ENCODE measurements at places on chromosomes 5 and 9.

DNA sequence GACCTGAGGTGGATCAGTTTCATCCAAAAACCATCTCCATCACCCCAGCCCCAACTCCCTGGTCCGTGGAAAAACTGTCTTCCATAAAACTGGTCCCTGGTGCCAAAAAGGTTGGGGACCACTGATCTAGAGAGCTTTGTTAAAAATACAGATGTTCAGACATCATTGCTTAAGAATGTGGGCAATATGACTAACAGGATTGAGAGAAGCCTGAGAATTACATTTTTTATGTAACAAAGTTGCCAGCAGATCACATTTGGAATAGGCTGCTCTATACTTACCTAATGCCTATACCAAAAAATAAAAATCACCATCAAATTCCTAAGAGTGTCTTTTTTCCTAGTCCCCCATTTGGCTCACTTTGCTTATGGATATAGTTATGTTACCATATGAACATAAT lies 143.3 kb downstream of the RAPGEF6 start:
- DNase-seq = no peak

DNA sequence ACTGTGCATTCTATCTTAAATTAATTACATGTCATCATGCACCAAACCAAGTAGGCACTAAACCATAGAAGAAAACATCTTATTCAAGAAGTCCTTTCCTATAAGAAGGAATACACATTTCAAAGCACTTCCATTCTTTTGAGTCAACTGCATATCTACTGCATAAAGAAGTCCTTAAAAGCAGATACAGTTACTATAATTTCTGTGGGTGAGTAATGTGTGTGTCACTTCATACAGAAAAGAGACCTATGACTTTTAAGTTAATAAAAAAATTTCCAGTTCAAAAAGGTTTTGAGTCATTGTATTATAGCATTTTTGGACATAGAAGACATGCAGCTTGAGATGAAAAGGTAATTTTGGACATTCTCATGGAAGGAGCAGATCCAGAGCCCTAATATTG lies 125.0 kb downstream of the DTWD2 start:
- no peak for DNase-seq

GRCh38 chr5:71782393-71782770 lies 63.3 kb downstream of the CARTPT start:
- DNase-seq = no peak

GRCh38 chr5:76386360-76386759 lies 16.7 kb upstream of the IQGAP2 start:
- DNase-seq = no peak

GRCh38 chr5:112219000-112219399 lies 200.1 kb downstream of the EPB41L4A start:
- no peak for DNase-seq

- no peak for DNase-seq
Observed at GRCh38 chr5:69048230-69048629, 45.6 kb upstream of the SLC30A5 start.

DNA sequence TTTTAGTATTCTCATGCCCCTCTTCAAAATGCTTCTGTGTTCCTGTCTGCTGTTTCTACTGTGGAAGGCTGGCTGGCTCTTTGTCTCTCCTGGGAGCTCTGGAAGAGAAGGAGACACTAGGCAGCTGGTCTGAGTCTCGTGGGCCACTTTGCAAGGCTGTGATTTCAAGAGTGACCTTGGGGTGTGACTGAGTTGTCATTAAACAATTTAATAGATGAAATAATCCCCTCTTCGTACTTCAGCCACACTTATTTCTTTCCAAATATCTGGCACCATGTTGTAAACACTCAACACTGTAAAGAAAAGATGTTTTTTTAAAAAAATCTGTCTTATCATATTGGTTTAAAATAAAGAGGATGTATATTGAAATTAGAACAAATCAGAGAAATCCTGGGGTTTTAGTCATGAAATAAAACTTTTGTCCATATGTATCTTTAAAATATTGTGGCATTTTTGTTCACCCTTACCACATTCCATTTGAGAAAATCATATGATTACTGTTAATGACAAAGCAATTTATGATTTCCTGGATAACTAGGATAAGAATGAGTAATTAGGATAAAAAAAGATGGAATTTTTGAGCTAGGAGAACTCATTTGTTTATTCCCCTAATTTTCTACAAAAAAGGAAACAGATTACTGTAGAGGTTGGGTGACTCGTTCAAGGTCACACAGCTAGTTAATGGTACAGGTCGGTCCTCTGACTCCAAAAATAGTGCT lies 200.8 kb downstream of the MAT2B start:
- no peak for DNase-seq

- DNase-seq = no peak
Observed at GRCh38 chr5:141654298-141654697, 3.1 kb upstream of the FCHSD1 start.

DNA sequence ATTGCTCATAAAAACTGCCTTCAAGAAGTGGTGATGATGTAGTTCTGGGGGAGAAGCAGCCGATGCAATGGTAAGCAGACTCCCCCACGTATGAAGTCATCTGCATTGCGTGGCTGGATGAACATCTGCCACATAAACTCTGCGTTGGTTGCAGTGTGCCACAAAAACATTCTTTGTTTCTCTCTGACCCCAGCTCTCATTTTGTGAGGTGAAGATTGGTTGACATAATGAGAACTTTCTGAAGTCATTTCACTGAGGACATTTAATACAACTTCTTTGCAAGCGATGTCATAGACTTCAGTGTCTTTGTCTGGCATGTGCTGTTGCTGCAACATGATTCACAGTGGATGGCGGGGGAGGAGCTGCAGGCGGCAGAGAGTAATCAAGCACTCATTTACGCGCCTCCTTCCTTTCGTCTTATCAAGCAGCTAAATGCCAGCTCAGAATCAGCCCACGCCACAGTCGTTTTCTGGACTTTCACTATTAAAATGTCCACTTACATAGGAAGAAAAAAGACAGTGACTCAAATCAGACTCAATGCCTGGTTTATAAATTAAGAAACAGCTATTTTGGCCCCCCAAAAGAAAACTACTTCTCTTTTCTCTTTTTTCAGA lies 91.5 kb upstream of the NFIL3 start:
- no peak for DNase-seq

- no peak for DNase-seq
Observed at GRCh38 chr9:133558191-133559126, 24.0 kb downstream of the ADAMTSL2 start.

DNA sequence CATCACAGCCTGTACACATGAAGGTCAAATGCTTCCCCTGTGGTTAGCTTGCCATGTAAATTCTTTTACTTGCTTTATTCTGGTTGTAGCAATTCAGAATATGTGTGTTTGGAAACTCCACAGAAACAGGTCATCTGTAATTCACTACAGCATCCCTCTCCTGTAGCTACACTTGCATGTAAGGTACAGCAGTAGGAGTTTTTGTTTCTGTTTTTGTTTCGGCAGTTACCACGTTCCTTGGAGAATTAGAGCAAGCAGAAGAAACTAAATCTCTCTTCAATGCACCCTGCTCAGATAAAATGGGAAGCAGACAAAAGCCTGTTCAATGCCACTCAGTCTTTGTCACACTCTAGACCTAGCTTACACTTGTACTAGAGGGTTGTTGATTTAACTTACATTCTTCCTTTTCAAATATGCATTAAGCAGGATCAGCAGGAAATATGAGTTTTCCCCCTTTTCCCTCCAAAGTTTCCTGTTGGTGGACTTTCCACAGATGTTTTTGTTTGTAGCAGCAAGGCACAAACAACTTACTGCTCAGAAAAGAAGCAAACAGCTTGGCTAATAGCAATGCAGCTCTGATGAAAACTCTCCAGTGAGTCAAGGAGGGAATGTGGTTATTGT lies 80.9 kb downstream of the YIPF5 start:
- DNase-seq = no peak

GRCh38 chr5:51810592-51810991 lies 427.3 kb downstream of the ISL1 start:
- DNase-seq = no peak

DNA sequence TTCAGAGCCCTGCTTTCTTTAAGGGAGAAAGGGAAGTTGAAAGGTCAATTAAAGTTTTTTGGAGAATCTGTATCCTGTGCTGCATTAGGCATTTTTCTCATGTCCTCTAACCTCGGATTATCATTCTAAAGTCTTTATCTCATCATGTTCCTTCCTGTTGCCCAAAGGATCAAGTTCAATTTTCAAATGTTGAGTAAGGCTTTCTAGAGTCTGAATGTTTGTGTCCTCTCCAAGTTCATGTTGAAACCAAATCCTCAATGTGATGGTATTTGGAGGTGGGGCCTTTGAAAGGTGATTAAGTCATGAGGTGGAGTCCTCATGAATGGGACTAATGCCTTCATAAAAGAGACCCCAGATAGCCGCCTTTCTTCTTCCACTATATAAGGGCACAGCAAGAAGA lies 20.2 kb upstream of the TNC start:
- DNase-seq = no peak

GRCh38 chr9:128323212-128323730 lies 632 bp downstream of the COQ4 start:
- DNase-seq = no peak

GRCh38 chr9:34636791-34637355 lies 714 bp downstream of the SIGMAR1 start:
- DNase-seq = no peak

GRCh38 chr9:107020040-107020530 lies 157.1 kb downstream of the ZNF462 start:
- no peak for DNase-seq

DNA sequence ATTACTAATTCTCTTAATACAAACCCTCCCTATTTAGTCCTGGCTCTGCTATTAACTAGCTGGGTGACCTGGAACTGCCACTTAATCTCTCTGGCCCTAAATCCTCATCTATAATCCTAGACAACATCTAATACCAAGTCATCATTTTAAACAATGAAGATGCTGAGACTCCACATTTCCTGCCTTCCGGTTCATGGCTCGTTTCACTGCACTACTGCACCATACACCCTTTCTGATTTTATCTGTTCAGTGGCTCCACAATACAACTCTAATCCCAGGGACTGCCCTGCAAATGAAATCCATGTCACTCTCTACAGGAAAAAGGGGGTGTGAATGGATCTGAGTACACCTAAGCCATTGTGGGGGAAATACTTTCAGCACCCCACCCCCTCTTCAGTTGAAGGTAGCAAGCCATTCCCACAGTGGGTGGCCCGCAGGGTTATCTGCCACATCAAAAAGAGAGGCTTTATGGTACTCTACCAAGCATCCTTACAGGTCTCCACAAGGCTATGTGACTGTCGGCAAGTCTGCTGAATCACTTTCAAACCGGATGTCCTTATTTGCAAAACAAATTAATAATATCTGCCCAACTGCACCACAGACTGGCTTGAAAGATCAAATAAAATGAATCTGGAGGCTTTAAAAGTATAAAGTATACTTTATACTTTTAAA lies 89.5 kb downstream of the EPB41L4A start:
- no peak for DNase-seq

GRCh38 chr5:168052686-168053085 lies 238.8 kb upstream of the WWC1 start:
- DNase-seq = no peak

DNA sequence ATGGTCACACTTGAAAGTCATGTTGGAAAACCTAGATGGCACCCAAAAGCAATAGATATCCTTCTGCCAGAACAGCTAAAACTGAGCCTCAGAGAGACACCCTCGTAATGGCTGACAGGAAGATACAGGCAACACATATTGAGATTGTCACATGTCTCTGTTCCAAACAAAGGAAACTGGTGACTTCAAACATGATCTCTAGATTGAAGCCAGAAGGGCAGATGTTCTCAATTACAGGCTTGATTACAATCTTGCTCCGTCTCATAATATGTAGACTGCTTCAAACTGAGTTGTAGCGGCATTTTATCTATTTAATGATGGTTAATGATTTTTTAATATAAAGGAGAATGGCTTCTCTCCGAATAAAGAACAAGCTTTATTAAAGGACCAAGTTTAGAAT lies 774.3 kb downstream of the KCTD16 start:
- DNase-seq = no peak

- no peak for DNase-seq
Observed at GRCh38 chr5:163473635-163474243, 13.3 kb downstream of the HMMR start.

GRCh38 chr5:2901511-2901910 lies 150.0 kb upstream of the IRX2 start:
- DNase-seq = no peak

- DNase-seq = no peak
Observed at GRCh38 chr9:102405218-102405867, 589.8 kb upstream of the CYLC2 start.

DNA sequence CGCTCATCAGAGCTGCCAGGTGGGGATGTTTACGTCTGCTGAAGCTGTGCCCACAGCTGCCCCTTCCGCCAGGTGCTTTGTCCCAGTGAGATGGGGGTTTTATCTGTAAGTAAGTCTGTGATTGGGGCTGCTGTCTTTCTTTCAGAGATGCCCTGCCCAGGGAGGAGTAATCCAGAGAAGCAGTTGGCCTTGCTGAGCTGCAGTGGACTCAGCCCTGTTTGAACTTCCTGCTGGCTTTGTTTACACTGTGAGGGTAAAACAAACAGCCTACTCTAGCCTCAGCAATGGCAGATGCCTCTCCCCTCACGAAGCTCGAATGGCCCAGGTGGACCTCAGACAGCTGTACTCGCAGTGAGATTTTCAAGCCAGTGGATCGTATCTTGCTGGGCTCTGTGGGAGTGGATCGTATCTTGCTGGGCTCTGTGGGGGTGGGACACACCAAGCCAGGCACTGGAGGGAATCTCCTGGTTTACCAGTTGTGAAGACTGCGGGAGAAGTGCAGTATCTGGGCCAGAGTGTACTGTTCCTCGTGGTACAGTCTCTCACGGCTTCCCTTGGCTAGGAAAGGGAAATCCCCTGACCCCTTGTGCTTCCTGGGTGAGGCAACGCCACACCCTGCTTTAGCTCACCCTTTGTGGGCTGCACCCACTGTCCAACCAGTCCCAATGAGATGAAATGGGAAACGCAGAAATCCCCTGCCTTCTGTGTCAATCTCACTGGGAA lies 530.1 kb upstream of the DMAC1 start:
- DNase-seq = no peak

- DNase-seq = no peak
Observed at GRCh38 chr5:43301653-43302091, 11.5 kb downstream of the HMGCS1 start.

GRCh38 chr9:91778031-91778430 lies 172.0 kb downstream of the ROR2 start:
- DNase-seq = no peak

GRCh38 chr5:129438322-129438721 lies 21.8 kb upstream of the ADAMTS19 start:
- DNase-seq = no peak

DNA sequence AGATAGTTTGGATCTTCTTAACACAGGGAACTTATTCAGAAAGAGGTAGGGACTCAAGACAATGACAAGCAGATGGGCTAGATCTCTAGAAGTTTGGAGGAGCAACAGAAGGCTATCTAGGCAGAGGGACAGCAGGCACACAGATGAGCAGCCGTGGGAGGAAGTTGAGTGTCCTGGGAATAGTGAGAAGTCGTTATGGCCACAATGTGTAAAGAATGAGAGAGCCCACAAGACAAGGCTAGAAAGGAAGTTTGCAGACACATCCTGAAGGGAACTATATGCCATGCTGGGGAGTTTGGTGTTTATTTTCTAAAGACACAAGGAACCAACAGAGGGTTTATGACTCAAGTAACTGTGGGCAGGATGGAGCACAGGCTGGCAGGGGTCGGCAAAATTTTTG lies 160.6 kb downstream of the PALM2AKAP2 start:
- DNase-seq = no peak
